Hypothalamus (tissue), 51 donors: ENCODE measurements at places on chromosomes 2 and 18.

- DNase-seq: no peak
Observed at GRCh38 chr2:70753902-70754301, 14.1 kb downstream of the ADD2 start.

GRCh38 chr2:207141386-207141785 lies 24.4 kb downstream of the KLF7 start:
- DNase-seq: no peak

- no peak for DNase-seq
Observed at GRCh38 chr2:71789556-71790204, 336.3 kb downstream of the DYSF start.

DNA sequence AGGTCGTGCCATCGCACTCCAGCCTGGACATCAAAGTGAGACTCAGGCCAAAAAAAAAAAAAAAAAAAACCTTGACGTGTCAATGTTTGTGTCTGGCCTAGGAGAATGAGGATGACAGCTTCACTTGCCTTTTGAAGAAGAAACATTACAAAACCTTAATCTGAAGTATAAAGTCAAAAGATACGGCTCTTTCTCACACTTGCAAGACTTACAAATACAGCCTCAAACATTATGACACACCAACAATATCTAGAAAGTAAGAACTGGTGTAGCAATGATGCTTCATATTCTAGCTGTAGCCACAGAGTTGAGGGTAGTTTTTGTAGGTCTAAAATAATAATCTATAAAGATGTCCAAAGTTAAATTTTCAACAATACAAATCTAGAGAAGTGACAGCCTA lies 25.5 kb downstream of the MPPE1 start:
- DNase-seq: no peak
